ENCODE measurements at places on chromosomes 13 and 19.
A peak's percentile ranks its signal among the peaks of the same experiment; 100 is the strongest.

GRCh38 chr13:34000955-34001354, 183.0 kb downstream of the RFC3 start:
- DNase-seq, result no peak

DNA sequence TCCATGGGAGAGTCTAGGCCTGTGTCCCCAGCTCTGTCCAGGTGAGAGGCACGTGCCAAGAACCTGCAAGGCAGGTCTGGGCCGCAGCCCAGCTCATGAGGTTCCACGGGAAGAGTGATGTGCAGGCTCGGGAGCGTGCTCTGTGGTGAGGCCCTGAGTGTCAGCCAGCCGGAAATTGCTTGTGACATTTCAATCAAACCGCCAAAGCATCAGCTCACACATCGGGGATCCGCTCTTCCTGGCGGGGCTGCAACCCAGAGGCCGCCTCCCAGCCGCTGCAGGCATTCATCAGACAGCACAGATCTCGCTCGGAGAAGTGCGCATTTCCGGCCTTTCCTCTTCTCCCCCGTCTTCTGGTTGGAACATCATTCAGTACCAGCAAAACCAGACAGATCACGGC, 109.3 kb downstream of the KDM4B start:
- no peak for DNase-seq

- no peak for DNase-seq
Observed at GRCh38 chr19:8988204-8988603, 22.0 kb downstream of the MUC16 start.

DNA sequence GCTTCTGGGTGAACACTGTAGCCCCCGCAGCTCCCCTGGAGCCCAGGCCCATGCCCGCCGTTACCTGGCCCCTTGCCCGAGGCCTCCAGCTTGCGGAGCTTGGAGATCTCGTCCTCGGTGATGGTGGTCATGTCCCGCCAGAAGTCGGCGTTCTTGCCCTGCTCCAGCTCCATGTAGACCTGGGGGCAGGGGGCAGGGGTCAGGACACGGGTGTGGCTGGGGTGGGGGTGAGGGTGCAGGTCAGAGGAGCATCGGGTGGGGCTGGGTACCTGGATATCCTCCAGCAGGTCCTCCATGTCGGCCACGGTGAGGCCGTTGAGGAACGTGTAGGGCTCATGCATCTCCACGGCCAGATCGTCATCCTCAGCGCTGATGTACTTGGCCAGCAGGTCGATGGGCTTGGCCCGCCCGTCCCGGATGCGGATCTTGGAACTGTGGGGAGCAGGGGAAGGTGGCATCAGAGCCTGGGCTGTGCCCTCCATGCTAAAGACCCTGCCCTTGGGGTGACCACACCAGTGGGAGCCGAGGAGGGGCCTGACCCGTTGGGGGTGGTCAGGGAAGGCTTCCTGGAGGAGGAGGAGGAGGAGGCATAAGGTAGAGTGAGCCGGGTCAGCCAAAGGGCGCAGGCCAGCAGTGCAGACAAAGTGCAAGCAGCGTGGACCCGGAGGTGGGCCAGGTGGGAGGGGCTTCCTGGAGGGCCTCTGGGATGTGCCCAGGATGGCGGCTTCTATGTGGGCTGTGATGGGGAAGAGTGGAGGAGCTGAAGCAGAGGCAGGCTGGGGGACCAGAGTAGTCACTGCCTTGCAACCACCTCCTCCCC, 7.6 kb downstream of the CACTIN start:
- no peak for DNase-seq

- no peak for DNase-seq
Observed at GRCh38 chr13:88257706-88258105, 586.5 kb downstream of the SLITRK5 start.

- DNase-seq, result no peak
Observed at GRCh38 chr13:60869225-60869624, 472.2 kb downstream of the TDRD3 start.

- no peak for DNase-seq
Observed at GRCh38 chr13:48038761-48039160, 1.2 kb downstream of the NUDT15 start.

DNA sequence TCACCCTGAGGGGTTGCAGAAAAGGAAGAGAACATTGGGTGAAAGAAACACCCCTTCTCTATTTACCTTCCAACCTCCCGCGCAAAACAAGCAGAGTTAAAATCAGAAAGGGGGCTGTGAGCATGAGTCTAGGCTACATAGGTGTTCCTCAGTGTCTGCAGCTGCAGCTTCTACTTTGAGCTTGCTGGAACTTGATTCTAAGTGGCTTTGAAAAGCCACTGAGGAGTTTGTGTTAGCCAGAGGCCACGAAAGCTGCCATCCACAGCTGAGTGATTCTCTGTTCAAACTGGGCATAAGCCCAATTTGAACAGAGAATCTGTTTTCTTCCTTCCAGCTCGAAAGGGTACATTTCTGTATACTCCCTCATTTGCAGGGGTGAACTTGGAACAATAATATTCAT, 343.9 kb downstream of the PCDH9 start:
- peak; percentile 41 for DNase-seq

DNA sequence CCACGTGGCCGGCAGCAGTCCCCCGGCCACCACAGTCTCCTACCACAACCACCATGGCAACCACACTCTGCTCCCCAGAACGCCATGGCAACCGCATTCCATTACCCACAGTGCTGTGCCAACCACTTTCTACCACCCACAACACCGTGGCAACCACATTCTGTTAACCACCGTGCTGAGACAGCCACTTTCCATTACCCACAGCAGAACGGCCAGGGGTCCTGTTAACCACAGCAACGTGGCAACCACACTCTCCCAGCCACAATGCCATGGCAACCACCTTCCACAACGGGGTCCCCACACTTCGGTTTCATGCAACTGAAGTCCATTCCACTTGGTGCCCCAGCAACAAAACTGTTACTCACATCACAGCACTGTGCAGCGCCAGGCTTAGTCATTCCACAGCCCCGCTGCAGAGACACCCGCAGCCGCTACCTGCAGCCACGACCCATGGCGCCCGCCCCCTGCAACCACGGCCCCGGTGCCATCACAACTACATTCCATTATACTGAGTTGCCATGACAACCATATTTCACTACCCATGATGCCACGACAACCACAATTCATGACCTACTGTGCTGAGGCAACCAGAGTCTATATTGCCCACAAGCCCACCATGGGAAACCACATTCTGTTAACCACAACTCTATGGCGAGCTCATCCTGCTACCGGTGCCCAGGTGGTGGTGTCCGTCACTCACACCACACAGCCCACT, 10.0 kb downstream of the DPF1 start:
- peak; percentile 28 for DNase-seq

DNA sequence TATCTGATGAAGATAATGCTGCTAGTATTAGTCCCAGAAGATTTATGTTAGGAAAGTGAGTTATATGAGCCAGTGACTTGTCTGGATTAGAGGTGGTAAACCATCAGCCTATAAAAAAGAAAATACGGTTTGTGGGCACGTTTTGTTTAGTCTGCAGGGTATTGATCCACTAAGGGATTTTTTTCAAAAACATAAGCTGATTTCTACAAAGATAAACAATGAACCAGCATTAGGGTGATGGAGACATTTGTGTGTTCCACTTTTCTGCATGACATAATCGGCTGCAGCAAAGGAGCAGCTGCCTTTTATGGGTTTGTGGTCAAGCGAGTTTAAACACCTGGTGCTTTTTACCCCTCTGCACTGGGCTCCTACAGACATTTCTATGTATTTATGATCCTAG, 836.4 kb upstream of the GPC6 start:
- DNase-seq, result peak; percentile 93

DNA sequence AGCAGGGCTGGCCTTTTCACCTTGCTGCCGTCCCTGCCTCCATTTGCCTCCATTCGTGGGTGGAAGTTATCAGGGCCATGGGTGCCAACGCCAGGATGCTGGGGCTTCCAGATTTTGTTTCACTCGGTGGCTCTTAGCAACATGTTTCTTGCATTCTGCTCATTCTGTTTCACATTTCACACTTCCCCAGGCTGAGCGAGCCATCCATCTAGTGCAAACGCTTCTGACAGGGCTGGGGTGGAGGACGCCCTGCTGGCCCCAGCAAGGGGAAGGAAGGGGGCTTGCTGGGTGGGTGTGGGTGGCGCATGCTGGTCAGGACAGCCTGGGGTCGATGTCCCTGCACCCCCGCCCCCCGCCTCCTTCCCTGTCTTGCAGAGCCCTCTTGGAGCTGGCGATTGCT, 165.2 kb downstream of the URI1 start:
- DNase-seq, result no peak

GRCh38 chr13:30479154-30479882, 13.6 kb upstream of the HMGB1 start:
- DNase-seq, result no peak

DNA sequence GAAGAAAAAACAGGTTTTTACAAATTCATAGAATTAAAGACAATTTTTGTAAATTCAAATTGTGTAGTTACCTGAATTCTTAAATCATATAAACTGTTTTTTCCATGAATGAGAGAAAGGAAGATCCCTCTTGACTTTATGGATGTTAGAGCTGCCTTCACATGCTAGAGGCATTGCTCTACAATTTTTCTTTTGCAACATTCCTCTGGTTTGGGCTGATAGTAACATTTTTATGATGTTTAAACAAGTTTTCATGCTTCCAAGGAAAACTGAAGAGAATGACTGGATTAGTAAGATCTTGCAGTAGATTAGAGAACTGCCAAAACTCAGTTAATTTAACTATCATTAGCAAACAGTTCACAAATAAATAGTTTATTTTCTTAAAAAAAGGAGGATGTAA, 250.6 kb downstream of the GPC6 start:
- no peak for DNase-seq

GRCh38 chr13:110217085-110217484, 89.9 kb downstream of the COL4A1 start:
- no peak for DNase-seq

GRCh38 chr13:56713656-56714055, 427.1 kb upstream of the PRR20A start:
- no peak for DNase-seq

GRCh38 chr13:80337288-80338081, 3.4 kb downstream of the SPRY2 start:
- no peak for DNase-seq

Data from NCI-H1417 (cell line).